ENCODE measurements at places on chromosomes 16 and 17.

- DNase-seq, result no peak
Observed at GRCh38 chr17:40151414-40151963, 11.2 kb downstream of the CASC3 start.

DNA sequence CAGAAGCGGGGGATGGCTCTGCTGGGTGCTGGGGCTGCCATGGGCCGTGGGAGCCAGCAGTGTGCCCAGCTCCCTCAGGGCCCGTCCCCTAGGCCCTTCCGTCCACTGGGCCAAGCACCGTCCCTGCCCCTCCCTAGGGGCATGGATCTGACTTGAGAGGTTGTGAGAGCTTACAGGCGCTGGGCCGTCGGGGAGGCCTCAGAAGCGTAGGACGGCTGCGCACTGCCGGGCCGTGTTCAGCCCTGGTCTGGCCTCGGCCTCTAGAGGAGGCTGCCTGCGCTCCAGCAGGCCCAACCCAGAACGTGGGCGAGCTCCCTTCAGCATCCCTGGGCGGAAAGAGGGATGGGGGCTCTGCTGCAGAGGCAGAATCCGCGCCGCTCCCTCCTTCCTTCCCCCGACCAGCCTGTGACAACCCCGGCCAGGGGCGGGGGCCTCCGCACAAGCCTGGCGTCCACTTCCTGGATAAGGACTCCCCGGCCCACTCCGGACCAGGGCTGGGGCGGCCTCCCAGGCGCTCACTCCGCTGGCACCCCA lies 685 bp upstream of the MPG start:
- DNase-seq, result peak; percentile 66

DNA sequence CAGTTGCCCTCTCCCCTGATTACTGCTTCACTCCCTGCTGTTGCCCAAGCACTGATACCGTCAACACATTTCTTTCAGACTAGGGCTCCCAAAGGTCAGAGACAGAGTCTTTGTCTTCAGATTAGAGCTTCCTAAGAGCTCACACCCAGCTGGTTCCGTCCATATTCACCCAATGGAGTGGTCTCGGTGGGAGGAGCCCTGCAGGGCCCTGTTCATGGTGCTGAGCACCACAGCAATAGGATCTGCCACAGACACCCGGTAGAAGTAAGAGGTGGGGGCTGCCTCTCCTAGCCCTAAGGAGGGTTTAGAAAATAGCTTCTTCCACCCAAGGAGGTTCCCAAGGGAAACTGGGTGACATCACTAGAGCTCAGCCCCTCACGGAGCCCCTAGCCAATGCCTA lies 128.3 kb downstream of the CCDC144A start:
- DNase-seq, result no peak

DNA sequence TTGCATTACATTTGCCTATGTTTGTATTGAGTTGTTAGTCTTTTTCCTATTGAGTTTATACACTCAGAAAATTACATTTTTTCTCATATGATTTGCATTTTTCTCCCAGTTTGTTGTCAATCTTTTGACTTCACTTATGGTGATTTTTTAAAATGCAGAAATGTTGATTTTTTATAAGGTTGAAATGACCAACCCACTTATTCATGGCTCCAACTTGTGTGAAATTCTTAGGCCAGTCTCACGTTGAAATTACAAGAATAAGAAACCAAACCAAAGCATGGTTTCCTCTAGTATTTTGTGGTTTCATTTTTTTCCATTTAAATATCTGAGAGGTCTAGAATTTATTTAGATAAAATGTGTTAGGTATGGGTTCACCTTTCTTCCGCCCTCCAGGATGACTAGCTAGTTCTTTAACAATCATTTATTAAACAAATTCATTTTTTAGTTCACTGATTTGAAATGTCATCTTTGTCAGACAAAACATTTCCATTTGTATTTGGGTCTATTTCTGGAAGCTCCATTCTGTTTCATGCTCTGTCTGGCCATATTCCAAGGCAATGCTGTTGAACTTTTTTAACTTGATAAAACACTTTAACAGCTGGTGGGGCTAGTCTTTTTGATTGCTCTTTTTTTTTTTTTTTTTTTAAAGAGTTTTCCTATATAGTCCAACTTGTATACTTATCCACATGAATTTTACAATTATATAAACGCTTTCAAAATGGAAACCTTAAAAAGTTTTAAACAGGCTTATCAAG lies 40.0 kb downstream of the FAM20A start:
- no peak for DNase-seq

DNA sequence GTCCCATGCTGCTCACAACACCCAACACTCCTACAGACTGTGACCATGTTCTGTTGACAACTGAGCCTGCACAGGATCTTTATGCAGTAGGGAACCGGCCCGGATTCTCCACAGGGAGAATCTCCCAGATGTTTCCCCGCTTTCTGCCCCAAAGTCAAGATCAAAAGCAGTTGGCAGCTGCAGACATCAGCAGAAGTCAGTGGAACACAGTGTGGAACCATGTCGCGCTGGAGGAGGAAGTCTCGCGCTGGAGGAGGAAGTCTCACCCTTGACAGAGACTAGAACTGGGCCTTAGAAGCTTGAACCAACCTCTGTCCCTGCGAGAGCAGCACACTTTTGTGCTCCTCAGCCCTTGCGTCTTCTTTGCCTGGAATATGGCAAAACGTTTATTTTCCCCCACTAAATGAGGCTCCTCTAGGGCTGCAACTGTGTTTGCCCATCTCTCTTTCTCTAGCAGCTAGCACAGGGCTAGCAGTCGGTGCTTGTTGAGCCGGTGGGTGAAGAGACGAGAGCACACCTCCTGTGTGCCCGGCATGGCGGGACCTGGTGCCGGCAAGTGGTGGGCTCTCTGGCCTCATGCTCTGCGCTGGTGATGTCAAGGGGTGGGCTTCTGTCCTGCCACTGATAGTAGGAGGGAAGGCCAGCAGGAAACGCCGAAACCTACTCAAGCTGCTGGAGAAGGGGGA lies 2.1 kb upstream of the MRC2 start:
- DNase-seq, result no peak

DNA sequence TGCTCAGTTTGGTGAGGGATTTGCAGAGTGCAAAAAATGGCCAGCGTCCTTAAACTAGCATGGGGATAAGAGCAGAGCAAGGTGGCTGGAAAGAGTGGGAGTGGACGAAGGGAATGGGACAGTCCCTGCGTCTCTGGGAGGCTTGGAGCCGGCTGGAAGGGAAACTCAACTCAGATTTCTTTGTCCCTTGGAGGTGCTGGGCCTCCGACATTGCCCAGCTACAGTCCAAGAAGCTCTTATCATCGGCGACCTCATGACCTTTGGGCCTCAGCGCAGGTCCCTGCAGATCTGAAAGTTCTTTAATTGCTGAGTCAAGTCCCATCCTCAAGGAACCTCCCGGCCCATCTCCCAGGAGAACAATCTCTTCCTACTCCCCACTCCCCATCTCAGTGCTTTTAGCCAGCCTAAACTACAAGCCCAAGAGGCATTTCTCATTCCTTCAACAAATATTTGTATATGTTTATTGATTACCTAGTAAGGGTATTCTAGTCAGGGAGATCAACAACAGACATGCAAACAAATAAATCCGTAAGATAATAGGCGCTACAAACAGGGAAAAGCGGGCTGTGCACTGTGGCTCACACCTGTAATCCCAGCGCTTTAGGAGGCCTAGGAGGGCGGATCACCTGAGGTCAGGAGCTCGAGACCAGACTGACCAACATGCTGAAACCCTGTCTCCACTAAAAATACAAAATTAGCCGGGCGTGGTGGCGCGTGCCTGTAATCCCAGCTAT lies 985 bp upstream of the TMEM107 start:
- DNase-seq, result no peak

- DNase-seq, result peak; percentile 9
Observed at GRCh38 chr16:31404353-31405064, 11.4 kb downstream of the ITGAD start.

GRCh38 chr16:84996365-84996764 lies 15.0 kb downstream of the ZDHHC7 start:
- DNase-seq, result no peak

DNA sequence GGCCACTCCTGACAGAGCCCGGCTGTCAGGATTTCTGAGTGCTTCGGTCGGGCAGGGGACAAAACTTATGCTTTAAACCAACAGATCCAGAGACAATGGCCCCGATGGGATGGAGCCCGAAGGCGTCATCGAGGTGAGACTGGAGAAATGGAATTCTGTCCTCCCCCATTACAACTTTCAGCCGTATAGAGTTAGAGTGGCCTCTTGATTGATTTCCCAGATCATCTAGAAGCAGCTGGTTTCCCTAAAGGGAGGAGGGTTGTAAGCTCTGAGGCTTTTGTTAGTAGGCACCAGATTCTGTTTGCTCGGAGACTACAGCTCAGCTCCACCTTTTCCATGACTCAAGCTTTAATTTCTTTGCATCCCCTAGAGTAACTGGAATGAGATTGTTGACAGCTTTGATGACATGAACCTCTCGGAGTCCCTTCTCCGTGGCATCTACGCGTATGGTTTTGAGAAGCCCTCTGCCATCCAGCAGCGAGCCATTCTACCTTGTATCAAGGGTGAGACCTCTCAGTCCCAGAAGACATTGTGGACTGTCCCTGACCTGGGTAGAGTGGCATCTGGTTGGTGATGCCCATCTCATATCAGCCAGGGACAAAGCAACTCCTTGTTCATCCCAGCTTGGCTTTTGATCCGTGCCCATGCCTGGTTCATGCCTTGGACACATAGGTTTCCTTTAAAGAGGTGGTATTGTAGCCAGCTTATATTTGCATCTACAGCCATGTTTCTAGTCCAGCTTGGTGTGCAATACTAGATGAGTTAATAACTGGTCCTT lies 5.1 kb upstream of the CD68 start:
- no peak for DNase-seq

DNA sequence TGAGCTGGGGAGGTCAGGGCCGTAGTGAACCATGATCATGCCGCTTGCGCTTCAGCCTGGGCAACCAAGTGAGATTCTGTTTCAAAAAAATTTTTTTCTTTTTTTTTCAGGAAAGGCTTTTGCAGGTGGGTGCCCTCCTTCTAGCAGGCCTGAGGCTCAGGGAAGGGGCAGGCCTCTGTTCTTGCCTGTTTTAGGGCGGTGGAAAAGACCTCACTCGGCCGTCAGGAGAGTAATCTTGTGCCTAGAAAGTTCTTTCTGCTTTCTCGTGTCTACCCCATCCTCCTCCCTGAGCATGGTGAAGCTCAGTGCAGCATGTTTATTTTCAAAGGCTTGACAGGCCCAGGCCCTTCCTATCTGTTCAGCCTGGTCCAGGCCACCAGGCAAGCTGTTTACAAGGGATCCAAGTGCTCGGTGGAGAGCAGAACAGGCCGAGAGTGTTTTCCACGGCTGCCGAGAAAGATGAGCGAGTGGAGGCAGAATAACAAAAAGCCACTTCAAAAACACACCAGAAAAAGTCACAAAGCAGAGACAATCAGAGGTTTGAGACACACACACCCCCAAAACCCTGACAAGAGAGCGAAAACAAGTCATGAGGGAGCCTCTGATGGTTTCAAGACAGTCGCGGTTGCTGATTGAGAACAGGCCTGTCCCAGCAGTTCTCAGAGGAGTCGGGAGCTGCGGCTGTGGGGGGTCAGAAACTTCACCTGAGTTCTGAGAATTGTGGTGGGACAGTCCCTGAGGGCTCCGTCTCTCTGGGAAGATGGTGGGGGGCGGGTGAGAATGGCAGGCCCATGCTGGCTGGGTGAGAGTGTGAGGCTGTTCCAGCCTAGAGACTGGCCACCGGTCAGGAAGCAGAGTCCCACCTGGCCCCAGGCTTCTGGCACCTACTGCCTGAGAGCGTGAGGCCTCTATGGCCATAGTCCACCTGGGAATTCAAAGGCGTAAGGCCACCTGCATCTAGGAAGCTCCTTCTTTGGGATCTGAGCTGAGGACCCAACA lies 37.5 kb upstream of the CCR7 start:
- no peak for DNase-seq

GRCh38 chr17:75749545-75750389 lies 15.2 kb downstream of the GALK1 start:
- peak; percentile 76 for DNase-seq

DNA sequence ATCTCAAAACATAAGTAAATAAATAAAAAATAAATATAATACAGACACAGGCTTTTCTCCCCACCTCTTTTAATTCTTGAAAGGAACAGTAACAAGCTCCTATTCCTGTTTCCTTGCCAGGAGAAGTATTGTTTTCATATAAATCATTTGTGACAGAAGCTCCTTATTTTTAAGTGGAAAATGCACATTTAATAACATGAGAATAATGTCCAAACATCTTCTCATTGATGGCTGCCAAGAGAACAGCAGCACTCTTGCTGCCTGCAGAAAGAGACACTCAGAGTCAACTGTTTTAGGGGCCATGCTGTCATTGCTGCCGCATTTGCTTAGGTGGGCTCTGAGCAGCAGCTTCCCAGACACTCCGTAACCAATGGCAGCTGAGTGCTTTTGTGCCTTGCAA lies 580.1 kb downstream of the WWOX start:
- no peak for DNase-seq

DNA sequence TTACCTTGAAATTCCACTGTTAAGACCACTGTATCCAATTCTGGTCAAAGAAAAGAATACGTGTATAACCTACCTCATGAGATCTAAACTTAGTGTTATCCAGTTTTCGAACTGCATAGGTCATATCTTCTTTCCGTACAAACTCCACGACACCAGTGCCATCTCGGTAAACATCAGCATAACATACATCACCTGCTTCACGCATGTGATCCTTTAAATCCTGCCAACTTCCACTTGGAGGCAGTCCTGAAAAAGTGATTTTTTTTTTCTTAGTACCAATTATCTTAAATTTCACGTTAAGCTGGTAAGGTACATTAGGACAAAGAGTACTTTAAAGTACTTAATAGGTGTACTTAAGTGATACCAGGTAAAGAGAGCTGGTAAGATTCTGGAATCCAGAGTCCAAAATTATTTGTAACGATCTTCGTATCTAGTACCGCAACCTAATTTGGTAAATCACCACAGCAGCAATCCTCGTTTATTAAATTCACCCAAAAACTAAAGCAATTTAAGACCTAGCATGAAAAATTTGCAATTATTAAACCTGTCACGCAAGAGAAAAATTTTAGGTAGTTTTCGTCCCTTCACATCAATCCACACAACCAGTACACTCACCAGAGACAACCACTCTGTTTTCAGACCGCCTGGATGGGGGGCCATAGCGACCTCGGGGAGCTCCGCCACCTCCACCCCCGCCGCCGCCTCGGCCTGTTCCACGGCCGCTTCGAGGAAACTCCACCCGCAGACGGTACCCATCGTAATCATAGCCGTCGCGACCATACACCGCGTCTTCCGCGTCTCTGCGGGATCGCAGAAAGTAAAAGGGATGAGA lies 1.1 kb downstream of the SRSF1 start:
- no peak for DNase-seq

DNA sequence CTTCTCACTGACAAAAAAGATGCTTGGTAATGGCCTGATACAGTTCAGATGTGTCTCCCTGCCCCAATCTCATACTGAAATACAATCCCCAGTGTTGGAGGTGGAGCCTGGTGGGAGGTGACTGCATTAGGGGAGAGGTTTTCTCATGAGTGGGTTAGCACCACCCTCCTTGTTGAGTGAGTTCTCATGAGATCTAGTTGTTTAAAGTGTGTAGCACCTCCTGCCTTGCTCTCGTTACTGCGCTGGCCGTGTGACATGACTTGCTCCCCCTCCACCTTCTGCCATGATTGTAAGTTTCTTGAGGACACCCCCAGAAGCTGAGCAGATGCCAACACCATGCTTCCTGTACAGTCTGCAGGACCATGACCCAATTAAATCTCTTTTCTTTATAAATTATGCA lies 5.0 kb downstream of the TSR1 start:
- no peak for DNase-seq

All from EL (cell line).